C1 segment of cervical spinal cord (tissue), 14 donors: ENCODE measurements at places on chromosomes 11 and 22.

GRCh38 chr11:20762116-20762844 is 92.9 kb downstream of the NELL1 start:
- no peak for DNase-seq

DNA sequence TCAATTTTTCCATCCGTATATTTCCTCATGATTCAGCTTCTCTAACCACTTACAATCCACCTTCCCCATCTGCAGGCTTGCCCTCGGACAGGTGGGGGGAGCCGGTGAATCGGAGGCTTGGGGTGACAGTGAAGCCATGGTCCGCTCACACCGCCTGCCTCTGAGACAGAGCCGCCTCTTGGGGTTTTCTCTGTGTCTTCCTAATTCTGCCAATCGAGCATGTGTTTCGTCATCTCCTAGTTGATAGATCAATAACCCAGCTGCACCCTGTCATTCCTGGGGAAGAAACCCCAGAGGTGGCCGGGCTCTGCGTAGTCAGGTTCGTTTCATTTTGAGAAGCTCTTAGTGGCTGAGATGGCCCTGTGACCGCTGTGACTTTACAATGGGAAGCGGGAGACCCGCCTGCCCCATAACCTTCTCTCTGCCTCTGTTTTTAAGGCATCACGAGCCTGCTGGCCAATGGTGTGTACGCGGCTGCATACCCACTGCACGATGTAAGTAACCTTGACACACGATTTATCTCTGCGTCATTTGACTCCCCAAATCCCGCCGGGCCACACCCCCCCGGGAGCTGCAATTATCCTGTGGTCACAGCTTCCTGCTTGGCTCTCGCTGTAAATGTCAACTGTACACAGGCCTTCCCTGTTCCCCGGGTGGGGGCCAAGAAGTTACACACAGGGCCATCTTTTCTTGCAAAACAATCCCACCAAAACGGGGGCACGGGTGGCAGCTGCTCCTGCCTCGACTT is 33.3 kb downstream of the ANO1 start:
- DNase-seq: no peak

- no peak for DNase-seq
Observed at GRCh38 chr11:14270690-14271542, 88.1 kb downstream of the RRAS2 start.

- no peak for DNase-seq
Observed at GRCh38 chr11:131928992-131929391, 558.6 kb downstream of the NTM start.

DNA sequence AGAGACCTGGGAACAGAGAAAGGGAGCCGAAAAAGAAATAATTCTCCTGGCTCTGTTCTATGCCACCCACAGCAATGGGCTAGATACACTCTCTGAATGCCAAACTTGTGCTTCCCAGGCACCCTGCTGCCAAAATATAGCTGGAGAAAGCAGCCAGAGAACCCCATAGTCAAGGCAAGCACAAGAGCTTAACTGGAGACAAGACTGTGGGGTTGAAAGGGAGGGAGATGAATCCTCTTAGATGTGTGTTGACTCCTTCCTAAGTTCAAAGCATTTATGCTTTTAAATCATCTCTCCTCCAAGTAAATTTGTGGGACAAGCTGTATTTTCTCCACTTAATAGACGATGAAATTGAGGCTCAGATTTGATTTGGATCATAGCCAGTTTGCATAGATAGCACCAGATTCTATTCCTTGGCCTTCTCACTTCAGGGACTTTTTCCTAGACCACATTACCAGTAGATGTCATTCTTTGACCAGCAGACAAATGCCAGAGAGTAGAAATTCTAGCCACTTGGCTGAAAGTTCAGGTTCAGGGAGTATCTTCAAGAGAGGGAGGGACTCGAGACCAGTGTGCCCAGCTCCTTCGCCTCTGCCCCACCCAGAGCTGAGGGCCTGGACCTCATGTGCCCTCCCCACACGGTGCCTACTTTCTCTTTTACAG is 16.5 kb upstream of the ETS1 start:
- DNase-seq: no peak

GRCh38 chr11:23202611-23203010 is 342.3 kb upstream of the CCDC179 start:
- no peak for DNase-seq

DNA sequence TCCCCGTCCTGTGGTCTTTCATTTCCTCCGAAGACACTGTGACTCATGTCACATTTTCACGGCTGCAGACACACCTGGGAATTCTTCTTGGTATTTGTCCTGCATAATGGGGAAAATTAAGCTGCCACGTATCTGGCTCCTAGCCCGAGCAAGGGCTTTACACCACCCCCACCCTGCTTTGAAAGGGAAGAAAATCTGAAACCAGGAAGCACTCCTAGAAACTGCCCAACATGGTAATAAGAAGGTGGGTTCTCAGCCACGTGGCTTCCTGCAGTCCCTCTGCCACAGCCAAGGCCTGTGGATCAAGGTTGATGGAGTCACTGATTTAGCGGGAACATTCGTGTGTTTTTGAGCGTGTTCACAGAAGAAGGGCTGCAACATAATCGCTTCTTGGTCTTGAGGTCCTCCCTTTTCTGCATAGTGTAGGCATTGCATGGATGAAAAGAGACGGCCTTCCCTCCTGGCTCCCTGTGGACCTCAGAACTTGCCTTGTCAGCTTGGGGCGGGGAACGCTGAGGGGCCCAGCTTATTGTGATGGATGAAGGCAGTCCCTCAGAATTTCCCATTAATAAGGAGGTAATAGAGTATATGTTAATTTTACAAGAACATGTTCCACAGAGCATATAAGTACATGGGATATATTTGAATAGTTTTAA is 292.0 kb downstream of the NTM start:
- no peak for DNase-seq

DNA sequence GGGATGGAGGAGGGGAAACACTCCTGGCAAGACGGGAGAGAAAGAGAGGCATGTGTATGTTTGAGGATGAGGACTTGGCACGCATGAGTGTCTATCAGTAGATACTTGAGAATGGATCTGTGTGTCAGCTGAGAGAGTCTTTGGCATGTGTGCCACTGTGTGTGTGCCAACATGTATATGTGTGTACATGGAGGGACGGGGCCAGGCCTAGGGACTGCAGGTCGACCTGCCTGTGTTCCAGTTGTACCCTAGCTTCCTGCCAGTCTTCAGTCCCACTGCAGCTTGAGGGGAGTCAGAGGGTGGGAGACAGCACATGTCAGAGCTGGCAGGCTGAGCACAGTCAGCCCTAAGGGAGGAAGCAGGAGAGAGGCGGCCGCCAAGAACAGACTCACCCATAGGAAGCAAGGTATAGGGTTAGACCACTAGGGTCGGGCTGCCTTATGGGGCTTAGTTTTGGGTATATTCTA is 5.6 kb downstream of the CLCF1 start:
- DNase-seq: no peak

- DNase-seq: no peak
Observed at GRCh38 chr22:25574736-25575135, 10.3 kb downstream of the GRK3 start.

DNA sequence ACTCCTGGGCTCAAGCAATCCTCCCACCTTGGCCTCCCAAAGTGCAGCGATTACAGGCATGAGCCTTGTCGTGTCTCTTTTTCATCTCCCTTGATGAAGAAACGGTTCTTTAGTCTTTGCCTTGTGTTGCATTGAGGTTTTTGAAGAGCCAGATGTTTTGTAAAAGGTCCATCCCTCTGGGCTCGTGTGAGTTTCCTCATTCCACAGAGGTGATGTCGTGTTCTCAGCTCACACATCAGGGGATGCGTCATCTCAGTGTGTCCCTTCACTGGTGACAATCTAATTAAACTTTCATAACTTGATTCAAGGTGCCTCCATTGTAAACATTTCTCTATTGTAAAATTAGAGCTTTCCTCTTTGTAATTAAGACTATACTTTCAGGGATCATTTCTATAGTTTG is 29.7 kb upstream of the TEF start:
- DNase-seq: no peak

GRCh38 chr22:22431271-22432220 is 77.0 kb downstream of the ZNF280B start:
- no peak for DNase-seq

GRCh38 chr11:69605737-69606526 is 35.0 kb upstream of the CCND1 start:
- no peak for DNase-seq

GRCh38 chr22:44116331-44116730 is 64.4 kb upstream of the PARVG start:
- DNase-seq: no peak

DNA sequence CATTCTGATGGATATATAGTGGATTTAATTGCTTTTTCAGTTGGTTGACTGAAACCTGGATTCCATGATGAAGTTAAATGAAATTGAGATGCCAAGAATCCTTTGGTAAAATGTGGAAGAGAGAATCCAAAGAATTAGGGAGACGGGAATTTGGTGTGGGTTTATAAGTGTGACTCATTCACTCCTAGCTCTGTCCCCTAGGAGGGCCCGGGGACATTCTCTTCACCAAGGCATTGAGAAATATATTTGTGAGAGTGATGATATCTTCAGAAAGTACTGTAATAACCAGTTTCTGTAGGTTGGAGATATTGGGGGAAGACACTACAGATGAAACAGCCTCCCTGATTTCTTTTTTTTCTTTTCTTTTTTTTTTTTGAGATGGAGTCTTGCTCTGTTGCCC is 13.6 kb upstream of the PHOX2A start:
- no peak for DNase-seq

DNA sequence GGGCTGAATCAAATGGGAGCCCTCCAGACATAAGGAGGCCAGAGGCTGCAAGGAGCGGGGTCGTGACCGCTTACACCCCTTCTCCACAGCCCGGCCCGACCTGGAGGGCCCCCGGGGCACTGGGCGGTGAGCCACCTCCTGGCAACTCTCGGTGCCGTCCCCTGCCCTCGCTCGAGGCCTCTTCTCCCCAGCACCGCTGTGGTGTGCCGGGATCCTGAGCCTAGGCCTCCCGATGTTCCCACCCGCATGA is 432 bp upstream of the GP1BB start:
- DNase-seq: no peak

DNA sequence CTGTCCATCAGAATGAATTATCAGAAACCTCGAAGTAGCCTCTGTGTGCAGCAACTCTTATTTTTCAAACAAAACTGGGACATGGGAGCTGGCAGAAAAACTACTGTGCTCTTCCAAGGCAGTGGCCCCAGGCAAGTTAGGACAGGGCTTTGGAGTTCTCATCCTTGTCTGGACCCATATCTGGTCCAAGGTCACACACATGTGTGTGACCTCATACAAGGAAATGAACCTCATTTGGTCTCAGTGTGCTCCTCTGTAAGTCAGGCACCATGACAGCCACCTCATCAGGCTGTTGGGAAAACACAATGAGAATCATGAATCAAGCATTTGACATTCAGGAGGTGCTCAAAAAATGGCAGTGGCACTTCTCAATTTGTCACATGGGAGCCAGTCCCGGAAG is 25.8 kb downstream of the LARGE1 start:
- no peak for DNase-seq

- no peak for DNase-seq
Observed at GRCh38 chr11:62242021-62242420, at the start of gene SCGB1D2. Gene SCGB1D2, plus strand, starts transcription at chr11:62242239. Its CDS starts 69 bp downstream, at chr11:62242308.

DNA sequence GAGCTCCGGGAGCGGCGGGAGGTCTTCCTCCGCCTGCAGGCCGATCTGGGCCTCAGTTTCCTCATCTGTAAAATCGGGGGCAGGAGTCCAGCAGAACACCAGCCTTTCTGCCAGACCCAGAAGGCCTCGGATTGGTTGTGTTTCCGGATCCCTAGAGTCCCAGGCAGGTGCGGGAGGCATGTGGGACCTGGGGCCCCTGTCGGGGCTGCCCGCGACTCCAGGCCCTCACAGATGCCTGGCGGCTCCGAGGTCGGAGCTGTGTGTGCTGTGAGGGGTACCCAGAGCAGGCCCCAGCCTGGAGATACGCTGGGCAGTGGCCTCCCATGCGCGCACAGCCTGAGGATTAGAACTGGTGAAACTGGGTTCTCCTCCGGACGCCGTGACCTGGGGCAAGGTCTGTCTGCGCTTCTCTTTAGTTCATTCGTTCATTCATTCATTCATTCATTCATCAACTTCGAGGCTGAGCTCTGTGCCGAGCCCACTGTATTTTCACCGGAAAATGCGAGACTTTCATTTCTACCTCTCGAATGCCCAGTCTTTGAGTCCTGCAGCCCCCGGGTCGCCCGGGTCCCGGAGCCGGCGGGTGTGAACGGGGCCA is 24.6 kb downstream of the FLRT1 start:
- DNase-seq: no peak

DNA sequence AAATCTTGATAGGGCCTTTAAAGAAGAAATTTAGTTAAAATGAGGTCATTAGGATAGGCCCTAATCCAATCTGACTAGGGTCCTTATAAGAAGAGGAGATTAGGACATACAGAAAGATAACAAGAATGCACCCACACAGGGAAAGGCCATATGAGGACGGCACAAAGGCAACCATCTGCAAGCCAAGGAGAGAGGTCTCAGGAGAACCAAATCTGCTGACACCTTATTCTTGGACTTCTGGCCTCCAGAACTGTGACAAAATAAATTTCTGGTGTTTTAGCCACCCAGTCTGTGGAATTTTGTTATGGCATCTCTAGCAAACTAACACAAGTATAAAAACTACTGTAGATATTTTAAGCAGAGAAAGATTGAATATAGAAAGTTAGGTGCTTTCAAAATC is 28.6 kb downstream of the ADM start:
- no peak for DNase-seq

DNA sequence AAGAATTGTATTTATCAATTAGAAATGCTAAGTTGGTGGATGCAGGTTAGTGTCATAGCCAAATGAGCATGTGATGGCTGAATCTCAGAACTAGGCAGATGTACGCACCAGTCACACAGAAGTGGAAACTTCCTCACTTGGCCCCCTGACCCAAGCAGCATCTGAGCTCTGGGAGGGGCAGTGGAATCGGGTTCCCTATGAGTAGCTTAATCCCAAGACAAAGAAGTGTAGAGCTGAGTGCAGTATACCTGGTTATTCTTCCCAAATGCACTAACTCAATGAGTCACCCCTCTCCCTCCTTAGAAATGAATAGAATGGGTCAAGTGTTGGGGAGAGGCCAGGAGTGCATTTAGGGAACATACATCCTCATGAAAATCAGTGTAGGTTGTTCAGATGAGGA is 224.6 kb downstream of the FAT3 start:
- DNase-seq: no peak

DNA sequence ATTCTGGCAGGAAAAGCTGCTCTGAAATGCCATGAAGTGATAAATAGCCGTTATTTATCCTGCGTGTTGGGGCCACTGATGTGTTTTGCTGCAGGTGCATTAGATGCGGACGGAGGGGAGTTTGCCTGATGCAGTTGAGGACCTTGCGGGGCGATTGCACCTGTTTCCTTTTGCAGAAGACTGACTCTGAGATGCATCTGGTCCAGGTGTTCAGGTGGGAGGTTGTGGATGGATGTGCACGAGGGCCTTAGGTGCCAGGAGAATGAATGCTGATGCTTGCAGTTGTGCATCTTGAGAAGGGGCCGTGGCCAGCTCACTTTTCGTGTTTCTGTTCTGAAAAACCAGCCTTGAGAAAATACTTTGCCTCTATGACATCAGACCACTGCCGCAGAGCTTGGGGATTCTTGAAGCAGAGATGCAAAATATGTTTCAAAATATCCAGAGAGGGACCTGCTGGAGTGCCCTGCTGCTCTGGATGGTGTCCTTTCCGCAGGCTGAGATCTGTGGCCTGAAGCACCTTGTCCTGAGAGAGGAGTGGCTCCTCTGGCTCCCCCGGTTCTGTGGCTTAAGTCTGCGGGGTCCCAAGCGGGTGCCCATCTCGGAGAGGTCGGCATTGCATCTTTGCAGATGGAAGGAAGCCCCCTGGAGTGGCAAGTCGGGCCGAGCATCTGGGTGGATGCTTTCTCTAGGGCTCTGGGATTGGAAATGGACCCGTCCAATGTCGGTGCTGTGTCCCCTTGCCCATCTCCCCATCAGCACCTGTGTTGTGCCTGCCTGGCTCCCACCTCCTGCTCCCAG is 1031.1 kb downstream of the TBC1D22A start:
- DNase-seq: no peak

GRCh38 chr11:57885298-57886050 is 123.9 kb downstream of the CTNND1 start:
- DNase-seq: no peak
